Right lobe of liver (tissue), 6 donors: ENCODE measurements at places on chromosomes 6 and 20. TPM values are rescaled to one million over a fixed set of nuclear protein-coding genes. Genes with fewer than 3 reads are reported as not detected.
A peak's percentile ranks its signal among the peaks of the same experiment; 100 is the strongest.

DNA sequence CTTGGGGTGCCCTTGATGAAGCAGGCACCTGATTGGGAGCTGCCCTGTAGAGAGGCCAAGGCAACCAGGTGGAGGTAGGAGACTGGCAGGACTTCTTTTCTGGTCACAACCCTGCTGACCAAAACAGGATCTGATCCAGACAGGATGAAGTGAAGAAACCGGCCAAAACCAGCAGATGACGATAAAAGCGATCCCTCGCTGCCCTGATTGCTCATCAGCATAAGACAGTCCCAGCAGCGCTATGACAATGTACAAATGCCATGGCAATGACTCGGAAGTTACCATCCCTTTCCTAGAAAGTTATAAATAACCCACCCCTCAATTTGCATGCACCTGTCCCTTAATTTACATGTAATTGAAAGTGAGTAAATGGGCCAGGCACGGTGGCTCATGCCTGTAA, 88.4 kb upstream of the PDE10A start:
- DNase-seq: no peak

Gene PLA2G7
- 1.2 TPM for total RNA-seq

DNA sequence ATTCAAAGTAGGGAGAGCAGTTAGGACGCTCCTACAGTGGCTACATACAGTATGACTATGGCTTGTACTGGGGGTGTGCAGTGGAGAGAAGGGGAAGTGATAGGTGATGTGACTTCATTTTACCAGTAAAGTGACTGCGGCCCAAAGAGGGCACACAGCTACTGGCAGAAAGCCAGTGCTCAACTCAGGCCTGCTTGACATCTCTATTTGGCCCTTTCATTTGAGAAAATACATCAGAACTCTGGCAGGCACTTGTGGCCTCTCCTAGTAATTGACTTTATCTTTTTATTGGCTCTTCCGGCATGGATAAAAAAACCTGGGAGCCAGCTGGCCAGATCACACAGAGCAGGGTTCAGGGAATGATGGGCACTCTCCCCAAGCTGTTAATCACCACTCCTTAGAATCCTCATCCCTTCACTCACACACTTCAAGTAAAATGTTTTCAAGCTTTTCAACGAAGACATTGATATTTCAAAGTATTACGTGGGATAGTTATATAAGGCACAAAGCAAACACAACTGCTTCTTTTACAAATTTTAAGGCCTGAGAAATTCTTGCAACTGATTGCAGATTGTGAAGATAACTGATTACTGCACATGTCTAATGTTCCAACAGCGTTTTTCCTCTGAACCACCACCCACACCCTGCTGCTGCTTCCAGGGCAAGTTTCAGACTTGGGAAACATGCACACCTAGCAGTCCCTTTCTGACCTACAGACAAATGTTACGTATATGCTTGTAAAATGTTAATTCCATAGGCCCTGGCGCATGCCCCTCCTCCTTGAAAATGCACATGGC, 73.5 kb downstream of the TNFRSF21 start:
- no peak for DNase-seq

Gene FAM83D
- total RNA-seq: 1.2 TPM

GRCh38 chr20:46998477-46999240, 104.0 kb downstream of the EYA2 start:
- DNase-seq: no peak

DNA sequence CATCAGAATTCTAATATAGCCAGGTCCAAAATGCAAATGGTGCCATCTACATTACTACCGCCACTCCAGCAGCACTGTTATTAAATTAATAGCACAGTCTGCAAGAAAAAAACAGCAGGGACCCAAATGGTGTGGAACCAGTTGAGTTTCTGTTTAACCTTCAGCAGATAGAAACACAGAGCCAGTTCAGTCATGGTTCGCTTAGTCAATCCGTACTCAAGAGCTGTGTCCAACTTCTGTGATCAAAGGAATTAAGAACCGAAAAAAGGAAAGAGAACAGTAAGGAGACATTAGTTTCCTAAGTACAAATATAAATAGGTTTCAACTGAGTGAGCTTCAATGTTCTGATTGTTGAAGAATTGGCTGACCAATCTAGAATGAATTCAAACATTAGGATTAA, 107.7 kb downstream of the TRDN start:
- no peak for DNase-seq

DNA sequence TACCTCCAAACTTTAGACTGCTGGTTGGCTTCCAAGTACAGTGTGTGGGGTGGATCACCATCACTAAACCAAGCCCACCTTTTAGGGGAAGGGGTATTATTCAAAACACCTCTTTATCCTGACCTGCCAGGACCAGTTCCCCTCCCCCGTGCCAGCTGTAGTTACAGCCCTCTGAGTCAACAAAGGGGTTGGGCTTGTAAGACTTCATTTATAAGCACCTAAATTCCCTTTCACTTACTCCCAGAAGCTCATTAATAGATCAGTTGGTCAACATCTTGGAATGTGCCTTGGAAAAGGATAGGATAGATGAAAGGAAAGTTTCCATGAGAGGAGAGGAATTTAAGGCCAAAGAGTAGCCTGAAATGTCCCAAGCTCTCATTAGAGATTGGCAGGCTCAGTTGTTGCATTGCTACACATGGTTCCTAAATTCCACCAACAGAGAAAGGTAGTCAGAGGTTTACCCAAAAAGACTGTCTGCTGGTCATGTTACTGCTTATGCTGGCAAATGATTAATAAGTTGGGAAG, 59.2 kb downstream of the TNFAIP3 start:
- no peak for DNase-seq

Gene CCDC170
- total RNA-seq: 0.31 TPM

GRCh38 chr20:32494483-32495216, 90.5 kb downstream of the NOL4L start:
- no peak for DNase-seq

Gene C20orf96
- total RNA-seq: 2.5 TPM

- no peak for DNase-seq
These were observed 135.1 kb downstream of the OR2B2 start for GRCh38 chr6:27777126-27777525.

Gene C6orf141
- total RNA-seq: 0.46 TPM

Gene SLC32A1
- not detected for total RNA-seq

- no peak for DNase-seq
These were observed 39.4 kb downstream of the RPRD1B start for GRCh38 chr20:38072898-38073297.

DNA sequence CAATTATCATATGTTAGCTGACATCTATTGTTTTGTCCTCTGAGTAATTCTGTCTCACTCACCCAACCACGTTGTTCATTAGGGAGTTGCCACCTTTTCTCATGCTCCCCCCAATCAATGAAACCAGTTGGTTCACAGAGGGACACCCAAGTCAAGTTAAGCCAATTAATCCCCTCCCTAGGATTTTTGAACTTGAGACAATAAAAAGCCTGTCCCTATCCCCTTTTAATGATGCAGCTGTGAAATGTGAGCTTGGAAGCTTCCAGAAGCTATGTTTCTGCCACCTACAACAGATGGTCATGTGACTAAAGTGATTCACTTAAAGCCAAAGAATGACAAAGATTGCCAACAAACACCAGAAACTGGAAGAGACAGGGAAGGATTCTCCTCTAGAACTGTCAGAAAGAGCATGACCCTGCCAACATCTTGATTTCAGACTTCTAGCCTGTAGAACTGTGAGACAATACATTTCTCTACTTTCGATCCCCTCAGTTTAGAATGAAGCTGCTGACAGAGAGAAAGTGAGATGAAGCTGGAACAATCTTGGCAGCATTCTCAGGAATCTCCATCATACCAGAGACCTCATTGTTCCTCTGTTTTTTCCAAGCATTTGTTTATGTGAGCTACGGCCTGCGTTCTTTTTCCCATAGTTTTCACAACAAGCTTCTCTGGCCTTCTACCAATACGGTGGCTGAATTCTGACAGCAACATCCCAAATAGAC, 57.8 kb upstream of the TPD52L1 start:
- no peak for DNase-seq

Gene SLC17A2
- 39.8 TPM for total RNA-seq

DNA sequence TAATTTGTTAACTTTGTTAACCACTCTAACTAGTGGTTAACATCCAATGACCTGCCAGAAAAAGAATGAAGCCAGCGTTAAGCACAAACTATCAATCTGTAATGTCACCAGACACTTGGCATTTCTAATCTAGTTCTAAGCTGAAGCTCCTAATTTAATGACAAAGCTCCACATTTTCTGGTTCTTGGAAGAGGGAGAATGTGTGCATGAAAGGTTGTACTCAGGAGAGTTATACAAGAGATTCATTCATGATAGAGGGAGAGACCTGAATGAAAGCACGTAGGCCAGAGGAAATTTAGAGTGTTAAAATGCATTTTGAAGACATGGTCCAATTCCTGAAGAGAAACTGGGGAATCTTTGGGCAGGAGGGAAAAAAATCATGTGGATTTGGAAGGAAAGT, 8.3 kb upstream of the ME1 start:
- DNase-seq: no peak

GRCh38 chr20:52129611-52130010, 62.0 kb downstream of the ZFP64 start:
- no peak for DNase-seq

GRCh38 chr6:54428431-54428830, 120.2 kb downstream of the TINAG start:
- no peak for DNase-seq

DNA sequence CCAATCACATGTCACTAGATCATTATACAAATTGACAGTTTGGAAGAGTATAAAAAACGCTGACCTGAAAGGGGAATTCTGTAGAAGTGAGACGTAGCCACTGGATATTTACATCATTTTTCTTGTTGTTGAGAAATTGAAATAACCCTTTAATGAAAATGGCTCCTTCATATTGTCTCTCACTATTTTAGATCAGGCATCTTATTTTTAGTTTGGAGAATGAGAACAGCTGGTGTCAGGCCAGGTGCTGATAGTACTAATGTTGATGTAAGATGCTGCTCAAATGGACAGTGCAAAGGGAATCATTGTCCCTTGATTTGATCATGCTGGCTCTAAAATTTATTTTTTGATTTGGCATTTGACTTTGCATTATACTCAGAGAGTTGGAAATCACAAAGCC, 17.4 kb downstream of the NKAIN2 start:
- DNase-seq: no peak

GRCh38 chr6:109478222-109478805, 4.7 kb downstream of the ZBTB24 start:
- no peak for DNase-seq

Gene UTRN
- 39.8 TPM for total RNA-seq

- DNase-seq: no peak
These were observed 249.5 kb upstream of the KCNG1 start for GRCh38 chr20:51272401-51272800.

Gene BPIFB1
- total RNA-seq: not detected

Gene MMP24
- total RNA-seq: 0.27 TPM

- DNase-seq: no peak
These were observed 80.1 kb downstream of the MAN1A1 start for GRCh38 chr6:119269266-119270103.

Gene OTOR
- not detected for total RNA-seq

DNA sequence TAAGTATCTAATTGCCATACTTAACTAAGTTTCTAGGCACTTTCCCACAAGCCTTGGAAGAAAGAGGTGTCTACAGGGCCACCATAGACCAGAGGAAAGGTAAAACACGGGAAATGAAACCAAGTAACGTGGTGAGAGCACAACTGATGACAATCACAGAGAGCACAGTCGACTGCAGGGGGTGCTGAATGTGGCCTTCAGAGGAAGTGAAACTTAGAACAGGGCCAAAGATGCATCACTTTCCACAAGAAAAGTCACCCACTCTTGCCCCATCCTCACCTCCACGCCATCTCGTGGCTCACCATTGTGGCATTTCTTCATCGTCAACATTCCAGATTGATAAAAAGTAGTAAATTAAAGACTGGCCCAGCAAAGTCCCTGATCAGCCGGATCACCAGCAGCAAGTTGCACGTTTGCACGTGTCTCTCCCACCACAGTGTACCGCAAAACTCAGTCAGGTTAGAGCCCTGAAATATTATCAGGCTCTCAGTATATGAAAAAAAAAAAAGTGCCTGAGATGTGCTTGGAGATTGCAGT, 31.4 kb downstream of the HIVEP2 start:
- no peak for DNase-seq

DNA sequence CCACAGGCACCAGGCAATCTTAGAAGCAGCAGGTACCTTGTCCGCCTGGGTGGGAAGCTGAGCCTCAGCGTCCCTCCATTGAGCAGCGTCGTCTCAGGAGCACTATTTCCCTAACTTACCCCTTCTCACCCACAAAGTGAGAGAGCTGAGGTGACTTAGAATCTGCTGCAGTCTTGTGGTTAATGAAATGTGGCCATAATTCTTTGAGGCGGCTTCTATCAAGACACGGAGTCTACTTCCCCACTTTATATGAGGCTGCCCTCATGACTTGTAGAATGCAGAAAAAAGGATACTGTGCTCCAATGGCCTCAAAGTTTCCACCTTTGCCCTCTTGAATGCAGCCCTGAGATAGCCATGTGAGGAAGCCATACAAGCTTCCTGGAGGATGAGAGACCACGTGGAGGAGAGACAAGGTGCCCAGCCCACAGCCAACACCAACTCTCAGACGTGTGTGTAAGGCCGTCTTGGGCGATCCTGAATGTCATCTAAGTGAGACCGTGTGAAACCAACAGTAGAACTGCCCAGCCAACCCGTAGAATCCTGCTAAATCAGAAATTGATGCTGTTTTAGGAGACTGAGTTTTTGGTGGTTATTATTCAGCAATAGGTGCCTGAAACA, 9.1 kb upstream of the TAGAP start:
- DNase-seq: no peak

- peak; percentile 80 for DNase-seq
These were observed 20.1 kb upstream of the PLEKHG1 start for GRCh38 chr6:150579611-150580010.

- DNase-seq: no peak
These were observed 4.8 kb downstream of the FBXO30 start for GRCh38 chr6:145809785-145810184.

- DNase-seq: no peak
These were observed 71.9 kb downstream of the FAM120B start for GRCh38 chr6:170378502-170378901.

Gene SCP2D1
- not detected for total RNA-seq

- DNase-seq: no peak
These were observed 11.9 kb downstream of the C6orf52 start for GRCh38 chr6:10682355-10682988.

- DNase-seq: no peak
These were observed 71.8 kb upstream of the CENPW start for GRCh38 chr6:126268092-126268491.

GRCh38 chr20:50149481-50150254, 3.9 kb downstream of the PEDS1 start:
- no peak for DNase-seq

Gene ADGRF1
- total RNA-seq: not detected

Gene RNF182
- total RNA-seq: not detected

DNA sequence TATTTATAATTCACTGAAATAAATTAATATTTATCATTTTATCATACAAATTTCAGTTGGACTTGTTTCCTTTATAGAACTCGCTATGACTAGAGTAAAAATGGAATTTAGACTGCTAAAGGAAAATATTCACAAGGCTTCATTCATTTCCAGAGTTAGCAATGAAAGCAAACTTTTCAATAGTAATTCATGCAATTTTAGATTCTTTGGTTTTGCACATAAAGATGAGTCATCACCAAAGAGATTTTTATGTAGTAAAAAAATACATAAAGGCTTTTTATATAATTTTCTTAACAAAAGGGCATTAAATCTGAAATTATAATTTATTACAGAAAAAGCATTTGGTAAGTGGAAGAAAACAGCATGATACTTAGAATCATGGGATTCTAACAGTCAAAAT, 37.2 kb upstream of the STXBP5 start:
- DNase-seq: no peak

- no peak for DNase-seq
These were observed 25.9 kb upstream of the PTCHD4 start for GRCh38 chr6:48136856-48137255.

- no peak for DNase-seq
These were observed 78.8 kb upstream of the RALY start for GRCh38 chr20:33914919-33915318.
